ENCODE measurements at places on chromosomes 3 and 15. TPM values are rescaled to one million over a fixed set of nuclear protein-coding genes. Genes with fewer than 3 reads are reported as not detected.

The RARB gene
- 11.7 TPM for total RNA-seq

The RCCD1 gene
- 5.8 TPM for total RNA-seq

The LYZL4 gene
- total RNA-seq: not detected

The CATSPER2 gene
- total RNA-seq: 1.3 TPM

The HYAL1 gene
- total RNA-seq: 2.7 TPM

The KCNMB3 gene
- total RNA-seq: 0.94 TPM

The OSTN gene
- not detected for total RNA-seq

The SERPINI2 gene
- total RNA-seq: not detected

The TPRG1 gene
- total RNA-seq: 0.32 TPM

The PROS1 gene
- total RNA-seq: 17.9 TPM

The ROPN1 gene
- total RNA-seq: not detected

The QTRT2 gene
- 9.1 TPM for total RNA-seq

The IREB2 gene
- total RNA-seq: 23.8 TPM

The SMAD6 gene
- 37.2 TPM for total RNA-seq

The PAK6 gene
- 0.16 TPM for total RNA-seq

The SCAANT1 gene
- total RNA-seq: not detected

The SHQ1 gene
- total RNA-seq: 12.6 TPM
